DMS153 (cell line): ENCODE measurements at places on chromosomes 3 and 15.

DNA sequence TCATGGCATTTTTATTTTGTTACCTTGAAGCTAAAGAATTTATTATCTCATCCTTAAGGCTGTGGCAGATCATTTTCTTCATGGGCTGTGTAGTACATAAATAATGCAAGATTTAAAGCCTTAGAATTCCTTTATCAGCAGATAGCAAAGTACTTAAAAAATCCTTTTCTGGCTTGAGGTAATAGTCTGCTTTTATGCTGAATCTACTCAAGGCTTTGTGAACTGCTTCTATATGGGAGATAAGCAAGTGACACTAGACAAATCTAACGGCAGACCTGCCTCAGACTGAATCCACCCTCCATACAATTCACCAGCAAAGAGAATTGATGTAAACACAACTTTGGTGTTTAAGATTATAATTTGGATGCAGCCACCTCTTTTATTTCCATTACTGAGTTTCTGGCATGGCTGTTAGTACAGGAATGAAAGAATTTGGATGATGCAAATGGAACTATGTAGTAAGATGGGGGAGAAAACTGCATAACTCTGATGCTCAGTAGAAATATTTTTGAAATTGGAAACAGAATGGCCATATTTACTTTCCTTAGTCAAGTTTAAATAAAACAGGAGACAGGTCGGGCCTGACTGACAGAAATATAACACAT is 1121.5 kb downstream of the NAALADL2 start:
- DNase-seq: no peak

- DNase-seq: no peak
Observed at GRCh38 chr3:22063500-22063899, 312.5 kb upstream of the ZNF385D start.

DNA sequence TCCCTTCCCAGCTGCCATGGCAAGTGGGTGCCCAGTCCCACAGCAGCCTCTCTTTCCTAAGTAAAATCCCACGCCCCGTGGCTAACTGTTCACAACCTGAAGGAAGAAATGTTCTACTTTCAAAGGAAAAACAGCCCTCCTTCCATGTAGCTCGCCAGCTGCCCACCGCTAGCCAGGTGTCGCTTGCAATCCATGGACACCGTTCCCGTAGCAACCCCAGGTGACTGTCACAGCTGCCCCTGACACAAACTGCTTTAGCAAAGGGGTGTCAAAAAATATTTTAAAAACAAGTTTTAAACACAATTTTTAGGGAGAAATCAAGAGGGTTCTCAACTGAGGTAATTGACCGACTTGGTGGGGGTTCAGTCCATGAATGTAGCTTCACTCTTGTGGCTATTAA is 21.0 kb upstream of the CGNL1 start:
- DNase-seq: no peak

- DNase-seq: no peak
Observed at GRCh38 chr15:69280783-69281182, 17.9 kb upstream of the PAQR5 start.

- DNase-seq: no peak
Observed at GRCh38 chr3:98058244-98058960, 23.3 kb upstream of the GABRR3 start.

- no peak for DNase-seq
Observed at GRCh38 chr15:63523306-63523990, 19.1 kb downstream of the USP3 start.

DNA sequence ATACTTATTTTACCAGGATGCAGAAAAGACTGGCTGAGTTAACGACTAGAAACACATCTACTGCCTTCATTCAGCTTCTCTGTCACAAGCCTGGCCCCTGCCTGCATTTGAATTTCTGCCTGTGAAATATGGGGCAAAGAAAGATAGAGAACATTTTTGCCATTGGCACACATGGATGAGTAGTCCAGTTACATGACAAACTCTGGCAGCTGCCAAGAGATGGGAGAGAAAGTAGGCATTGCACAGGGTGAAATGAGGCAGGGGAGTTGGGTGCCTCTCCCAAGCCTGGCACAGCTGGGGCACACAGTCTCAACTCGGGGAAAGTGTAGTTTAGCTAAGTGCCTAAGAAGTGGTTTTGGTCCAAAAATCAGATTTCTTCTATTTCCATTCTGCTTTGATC is 24.0 kb downstream of the ANXA2 start:
- DNase-seq: no peak

GRCh38 chr15:65484876-65485275 is 32.6 kb downstream of the DPP8 start:
- no peak for DNase-seq

- no peak for DNase-seq
Observed at GRCh38 chr15:26504009-26504408, 268.9 kb downstream of the GABRB3 start.

DNA sequence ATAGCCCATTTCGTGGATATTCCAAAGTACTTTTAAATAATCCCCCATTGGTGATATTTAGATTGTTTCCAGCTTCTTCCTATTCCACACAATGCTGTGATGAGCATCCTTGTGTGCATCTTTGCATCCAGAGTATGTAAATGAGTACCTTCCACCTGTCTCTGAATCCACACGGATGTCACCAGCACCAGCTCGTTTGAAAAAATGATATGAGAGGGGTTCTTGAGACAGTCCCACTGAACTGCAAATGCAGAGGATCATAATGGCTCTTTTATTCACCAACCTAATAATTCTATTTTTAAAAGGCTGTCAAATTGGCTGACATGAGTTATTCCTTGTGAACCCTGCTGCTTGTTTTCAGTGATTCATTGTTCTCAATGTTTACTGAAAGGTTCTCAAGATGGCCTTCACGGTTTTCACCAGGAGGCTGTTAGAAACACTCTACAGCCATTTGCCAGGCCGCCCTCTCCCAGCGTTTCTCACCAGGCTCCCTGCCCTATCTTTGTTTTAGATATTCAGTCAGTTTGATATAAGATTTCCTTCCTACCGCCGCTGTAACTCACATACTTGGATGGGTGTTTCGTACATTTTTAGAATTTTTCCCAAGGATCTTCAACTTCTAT is 96.7 kb upstream of the PTPRG start:
- DNase-seq: peak; percentile 57

- peak; percentile 74 for DNase-seq
Observed at GRCh38 chr15:27538325-27538724, 560.8 kb downstream of the OCA2 start.

- no peak for DNase-seq
Observed at GRCh38 chr15:52558196-52558595, 10.6 kb downstream of the ARPP19 start.

- no peak for DNase-seq
Observed at GRCh38 chr3:12299026-12299425, 10.2 kb downstream of the PPARG start.

DNA sequence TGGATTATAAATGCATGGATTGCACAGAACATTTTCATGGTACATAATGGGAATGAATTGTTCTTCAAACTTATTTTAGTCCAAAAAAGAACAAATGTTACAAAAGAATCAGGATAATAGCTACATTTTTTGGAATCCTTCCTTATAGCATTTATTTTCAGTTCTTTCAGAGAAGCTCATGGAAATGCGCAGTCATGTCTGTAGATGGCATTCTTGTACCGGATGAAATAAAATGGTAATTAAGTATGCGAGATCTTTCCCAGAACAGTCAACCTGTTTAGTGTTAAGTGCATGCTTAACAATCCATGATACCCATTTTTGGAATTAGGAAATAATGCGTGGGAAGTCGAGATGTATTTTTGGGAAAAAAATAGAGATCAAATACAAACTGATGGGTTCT is 38.2 kb upstream of the GOLGA8B start:
- DNase-seq: no peak

DNA sequence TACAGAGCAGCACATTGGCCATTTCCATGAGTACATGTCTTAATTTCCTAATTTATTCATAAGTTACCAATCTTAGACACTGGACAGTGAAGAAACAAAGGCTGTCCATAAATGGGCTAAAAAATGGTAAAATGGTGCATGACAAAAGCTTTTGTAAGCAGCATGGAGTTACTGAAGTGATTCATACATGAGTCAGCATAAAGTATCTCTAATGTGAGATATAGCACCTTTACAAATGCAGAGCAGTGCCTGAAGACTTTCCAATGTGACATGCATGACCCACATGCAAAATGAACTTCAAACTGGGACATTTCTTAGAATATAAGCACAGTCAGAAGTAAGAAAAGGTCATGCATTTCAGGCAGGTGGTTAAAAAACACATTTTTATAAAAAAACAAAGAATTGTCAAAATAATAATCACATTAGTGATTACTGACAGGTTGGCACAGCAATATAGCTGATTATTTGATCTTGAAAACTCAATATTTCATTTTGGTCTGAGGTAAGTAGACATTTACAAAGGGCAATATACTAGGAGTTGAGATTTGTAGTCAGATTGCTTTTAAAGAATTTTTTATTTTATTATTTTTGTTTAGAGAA is 299.3 kb downstream of the PLCL2 start:
- DNase-seq: no peak

DNA sequence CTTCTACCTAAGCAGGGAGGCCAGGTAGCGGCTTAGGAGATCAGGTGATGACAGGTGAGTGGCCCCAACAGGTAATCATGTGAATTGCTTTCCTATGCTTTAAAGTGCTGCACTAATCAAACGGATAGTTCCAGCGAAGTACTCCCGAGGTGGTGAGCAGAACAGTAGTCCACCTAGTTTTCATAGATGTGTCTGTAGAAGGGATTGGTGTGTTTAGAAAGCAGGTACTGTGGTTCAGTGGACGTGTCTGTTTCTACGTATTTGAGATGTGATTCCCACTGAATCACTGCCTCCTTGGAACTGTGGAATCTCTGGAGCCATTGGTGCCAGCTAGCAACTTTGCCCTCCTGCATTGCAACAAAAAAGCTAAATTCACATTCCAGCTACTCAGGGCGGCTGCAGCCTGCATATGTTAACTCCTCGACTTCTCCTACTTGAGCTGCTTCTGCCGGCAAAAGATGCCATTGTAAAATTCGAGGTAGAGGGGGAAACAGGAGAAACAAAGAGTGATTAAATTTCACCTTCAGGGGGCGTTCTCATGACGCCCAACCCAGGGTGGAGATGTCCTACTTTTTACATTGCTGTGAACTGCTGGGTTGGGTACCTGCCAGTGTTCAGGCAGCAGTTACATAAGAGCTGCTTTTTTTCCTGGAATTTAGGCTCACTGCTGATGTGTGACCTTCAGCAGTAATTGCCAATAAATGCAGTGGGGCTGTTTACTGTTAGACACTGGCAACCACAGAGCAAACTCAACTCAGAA is 227.3 kb downstream of the ITPR1 start:
- no peak for DNase-seq

GRCh38 chr3:48518069-48518468 is 14.1 kb upstream of the SHISA5 start:
- no peak for DNase-seq

GRCh38 chr15:36886701-36887100 is 213.6 kb downstream of the MEIS2 start:
- no peak for DNase-seq

DNA sequence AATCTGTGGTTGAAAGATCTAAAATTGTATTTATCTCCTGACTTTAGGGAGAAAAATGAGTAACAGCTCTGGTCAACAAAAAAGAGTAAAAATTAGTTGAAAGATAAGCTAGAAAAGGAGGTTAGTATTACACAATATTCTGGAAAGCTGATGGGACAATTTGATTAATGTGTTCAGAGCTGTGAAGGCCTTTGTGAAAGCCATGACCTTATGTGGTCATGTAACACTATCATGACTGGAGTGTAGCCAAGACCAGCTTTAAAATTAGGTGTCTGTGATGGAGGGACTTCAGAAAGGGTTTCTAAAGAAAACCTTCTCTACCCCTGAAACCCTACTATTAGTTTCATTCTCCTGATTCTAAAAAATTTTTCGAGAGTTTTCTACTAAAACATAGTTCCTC is 127.2 kb downstream of the NFKBIZ start:
- no peak for DNase-seq

DNA sequence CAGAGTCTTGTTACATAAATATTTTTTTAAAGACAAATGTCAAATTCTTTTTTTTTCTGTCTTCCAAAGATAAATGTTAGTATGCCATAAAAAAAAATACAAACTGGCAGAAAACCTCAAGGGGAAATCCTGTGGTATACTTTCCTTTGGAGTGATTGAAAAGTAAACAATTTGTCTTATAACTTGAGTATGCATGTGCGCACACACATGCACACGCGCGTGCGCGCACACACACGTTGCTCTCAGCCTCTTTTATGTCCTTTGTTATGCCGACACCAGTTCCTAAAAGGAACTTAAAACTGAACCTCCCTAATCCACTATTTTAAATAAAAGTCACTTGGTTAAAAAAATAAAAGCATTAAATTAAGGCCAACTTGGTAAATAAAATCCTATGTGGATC is 58.1 kb downstream of the TGFBR2 start:
- DNase-seq: no peak
